Fibroblast of skin of right quadriceps (primary cell): ENCODE measurements at places on chromosomes 2 and 18.

- DNase-seq: no peak
Measured at GRCh38 chr2:27863146-27863545, 27.0 kb downstream of the RBKS start.

DNA sequence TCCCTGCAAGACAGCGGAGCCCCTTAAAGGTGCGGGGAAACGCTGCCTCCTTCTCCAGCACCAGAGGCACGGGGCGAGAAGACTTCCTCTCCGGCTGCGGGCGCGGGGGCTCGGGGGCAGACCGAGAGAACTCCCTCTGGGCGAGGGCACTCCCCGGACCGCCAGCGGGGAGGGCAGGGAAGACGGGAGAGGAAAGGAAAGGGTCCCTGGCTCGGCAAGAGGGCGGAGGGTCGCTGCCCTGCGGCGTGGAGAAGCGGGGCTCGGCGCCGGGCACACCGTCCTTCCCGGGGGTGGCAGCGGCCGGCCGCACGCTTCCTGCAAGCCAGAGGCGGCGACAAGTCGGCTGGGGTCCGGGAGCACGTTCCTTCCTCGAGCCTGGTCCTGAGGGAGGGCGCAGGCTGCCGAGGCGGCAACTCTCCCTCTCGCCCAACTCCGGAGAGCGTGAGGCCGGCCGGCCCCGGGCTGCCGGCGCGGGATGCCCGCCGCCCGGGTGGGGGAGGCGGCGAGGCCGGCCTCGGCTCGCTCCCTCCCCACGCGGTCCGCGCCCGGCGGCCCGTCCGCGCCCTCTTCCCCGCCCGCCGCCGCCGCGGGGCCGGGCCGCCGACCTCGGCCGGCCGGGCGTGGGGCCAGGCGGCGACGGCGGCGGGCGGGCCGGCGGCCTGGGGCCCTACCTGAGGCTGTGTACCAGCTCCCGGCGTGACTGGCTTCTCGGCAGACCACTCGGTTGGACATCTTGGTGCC is 1.1 kb downstream of the MEMO1 start:
- peak; percentile 10 for DNase-seq

- no peak for DNase-seq
Measured at GRCh38 chr18:22455425-22456115, 37.9 kb upstream of the CTAGE1 start.

GRCh38 chr18:23668731-23669130 is 6.0 kb upstream of the ANKRD29 start:
- no peak for DNase-seq

GRCh38 chr2:177058747-177059146 is 153.8 kb upstream of the HNRNPA3 start:
- DNase-seq: no peak

- no peak for DNase-seq
Measured at GRCh38 chr2:58645017-58645416, 403.9 kb upstream of the FANCL start.

- DNase-seq: no peak
Measured at GRCh38 chr18:50697509-50697908, 122.3 kb downstream of the MRO start.

DNA sequence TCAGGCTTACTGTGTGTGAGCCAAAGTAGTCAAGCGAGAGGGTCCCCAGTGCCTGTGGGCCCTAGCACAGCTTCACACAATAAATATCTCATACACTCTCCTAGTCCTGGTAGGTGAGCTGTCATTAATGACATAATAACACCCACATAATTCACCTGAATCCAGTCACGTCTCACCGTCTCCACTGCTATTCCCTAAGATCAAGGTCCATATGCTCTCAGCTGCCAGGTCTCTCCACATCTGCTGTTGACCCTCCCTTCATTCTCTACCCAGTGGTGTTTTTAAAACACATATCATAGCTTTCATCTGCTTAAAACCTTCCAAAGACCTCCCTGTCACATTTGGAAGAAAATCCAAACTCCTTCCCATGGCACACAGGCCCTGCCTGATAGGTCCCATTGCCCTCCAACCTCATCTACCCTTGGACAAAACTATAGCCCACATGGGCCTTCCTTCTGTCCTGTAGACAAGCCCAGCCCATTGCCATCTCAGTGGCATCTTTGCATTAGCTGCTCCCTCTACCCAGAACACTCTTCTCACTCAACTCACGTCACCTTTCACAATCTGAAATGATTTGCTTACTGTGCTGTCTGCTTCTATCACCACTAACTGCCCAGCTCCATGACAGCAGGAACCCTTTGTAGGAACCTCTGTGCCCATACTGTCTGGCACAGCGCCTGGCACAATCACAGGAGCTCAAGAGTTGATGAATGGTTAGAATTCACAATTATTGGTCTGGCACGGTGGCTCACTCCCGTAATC is 7.5 kb downstream of the KCNG3 start:
- no peak for DNase-seq

- DNase-seq: no peak
Measured at GRCh38 chr2:209368406-209368805, 55.4 kb upstream of the MAP2 start.

DNA sequence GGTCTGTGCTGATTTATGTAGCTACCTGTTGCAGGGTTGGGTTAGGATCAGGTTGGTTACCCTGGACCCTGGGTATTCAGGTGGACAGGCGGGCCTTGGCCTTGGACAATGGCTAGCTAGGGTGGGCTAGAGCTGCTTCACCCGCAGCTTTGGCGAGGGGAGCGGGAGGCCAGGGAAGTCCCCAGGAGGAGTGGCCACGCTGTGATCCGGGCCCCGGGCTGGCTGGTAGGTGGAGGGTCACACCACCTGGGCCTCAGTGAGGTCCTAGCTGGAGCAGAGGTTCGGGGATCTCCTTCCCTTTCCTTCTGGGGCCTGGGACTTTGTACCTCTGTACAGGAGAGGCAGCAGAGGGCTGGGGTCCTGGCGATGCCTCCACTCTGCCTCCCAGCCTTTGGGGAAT is 9.8 kb downstream of the RTP5 start:
- no peak for DNase-seq

DNA sequence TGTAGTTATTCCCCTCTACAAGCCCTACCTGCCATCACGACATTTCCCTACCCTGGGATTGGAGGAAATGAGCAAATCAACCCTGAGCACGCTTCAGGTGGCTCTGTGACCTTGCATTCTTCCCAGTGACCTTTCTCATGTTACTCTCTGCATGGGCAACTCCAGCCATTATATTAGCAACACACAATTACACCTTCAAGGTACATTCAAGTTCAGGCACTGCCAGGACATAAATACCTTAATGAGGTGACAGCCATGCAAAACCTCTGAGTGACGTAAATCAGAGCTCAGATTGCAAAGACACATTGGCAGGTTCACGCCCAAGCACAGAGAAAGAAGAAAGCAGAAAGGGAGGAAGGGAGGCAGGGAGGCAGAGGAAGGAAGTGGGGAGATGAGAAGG is 68.7 kb upstream of the ALK start:
- DNase-seq: no peak
